ENCODE measurements at places on chromosomes 4 and X.

DNA sequence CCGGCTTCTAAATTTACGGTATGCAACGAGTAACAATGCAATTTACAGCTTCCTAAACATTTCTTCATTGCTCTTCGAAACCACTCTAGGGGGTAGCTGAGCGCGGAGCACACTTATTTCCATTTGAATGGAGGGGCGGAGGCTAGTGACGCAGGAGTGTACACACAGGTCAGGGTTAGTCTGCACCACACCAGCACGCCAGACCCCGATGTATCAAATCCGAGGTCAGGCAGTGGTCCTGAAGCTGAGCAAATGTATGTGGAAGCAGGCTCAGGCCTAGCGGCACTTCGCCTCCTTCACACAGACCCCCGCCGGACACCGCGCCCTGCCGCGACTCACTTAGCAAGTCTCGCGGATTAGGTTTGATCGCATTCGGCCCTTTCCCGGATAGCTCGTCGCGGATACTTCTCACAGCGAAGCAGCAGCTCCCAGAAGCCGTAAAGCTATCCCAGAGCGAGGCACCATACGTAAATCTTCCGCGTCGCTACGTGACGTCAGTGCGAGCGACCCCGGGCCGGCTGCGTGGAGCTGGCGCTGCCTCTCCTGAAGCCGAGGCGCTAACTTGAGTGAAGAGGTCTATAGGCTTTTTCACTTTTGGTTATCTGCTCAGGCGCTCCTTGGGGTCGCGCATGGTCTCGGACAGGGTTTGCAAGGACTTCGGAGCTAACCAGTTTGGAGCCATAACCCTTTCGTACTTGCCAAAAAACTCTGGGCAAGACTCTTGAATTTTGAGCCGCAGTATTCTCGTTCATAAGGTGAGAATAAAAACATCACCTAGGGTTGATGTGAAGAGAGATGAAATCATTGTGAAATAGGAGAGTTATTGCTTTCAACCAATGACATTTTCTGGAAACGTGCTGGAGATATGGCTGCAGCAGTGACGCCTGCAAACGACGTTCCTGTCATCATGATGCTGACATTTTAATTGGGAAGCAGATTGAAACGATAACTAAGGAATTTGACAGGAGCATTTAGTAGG, at the start of gene AASDH:
TSS of gene AASDH (minus strand) at position 469 of the 979 bp plus-strand sequence. CDS start 3,192 bp downstream, outside the sequence.
- DNase-seq, result peak; percentile 95

- peak; percentile 88 for DNase-seq
Measured at GRCh38 chrX:39645178-39645895, 452.4 kb downstream of the BCOR start.

DNA sequence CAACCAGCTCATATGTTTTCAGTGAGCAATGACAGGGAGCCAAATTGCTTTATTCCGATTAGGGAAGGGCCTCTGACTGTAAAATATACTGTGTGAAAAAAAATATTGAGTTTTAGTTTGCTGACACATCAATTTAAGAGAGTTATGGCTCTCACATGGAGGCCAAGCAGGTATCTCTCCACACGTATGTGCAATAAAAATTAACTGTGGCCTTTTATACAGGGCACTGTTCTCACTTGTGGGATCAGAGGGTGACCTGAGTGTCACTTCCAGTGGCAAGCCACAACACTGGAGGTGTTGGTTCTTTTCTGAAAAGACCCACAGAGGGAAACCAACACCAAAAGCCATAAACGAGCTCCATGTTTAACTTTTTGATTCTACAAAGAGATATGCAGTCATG, 462.8 kb downstream of the MID1IP1 start:
- DNase-seq, result no peak

DNA sequence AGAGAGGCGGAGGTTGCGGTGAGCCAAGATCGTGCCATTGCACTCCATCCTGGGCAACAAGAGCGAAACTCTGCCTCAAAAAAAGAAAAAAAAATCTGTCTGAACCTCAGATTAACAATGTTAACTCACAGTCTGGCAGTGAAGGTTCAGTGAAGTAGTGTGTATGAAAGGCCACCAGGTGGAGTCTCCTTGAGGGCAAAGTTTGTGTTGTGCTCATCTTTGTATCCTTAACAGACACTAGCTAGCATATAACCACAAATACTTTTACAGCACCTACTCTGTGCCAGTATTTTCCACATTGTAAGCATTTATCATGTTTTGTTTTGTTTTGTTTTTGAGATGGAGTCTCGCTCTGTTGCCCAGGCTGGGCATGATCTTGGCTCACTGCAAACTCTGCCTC, 46.0 kb upstream of the MGST2 start:
- DNase-seq, result no peak

DNA sequence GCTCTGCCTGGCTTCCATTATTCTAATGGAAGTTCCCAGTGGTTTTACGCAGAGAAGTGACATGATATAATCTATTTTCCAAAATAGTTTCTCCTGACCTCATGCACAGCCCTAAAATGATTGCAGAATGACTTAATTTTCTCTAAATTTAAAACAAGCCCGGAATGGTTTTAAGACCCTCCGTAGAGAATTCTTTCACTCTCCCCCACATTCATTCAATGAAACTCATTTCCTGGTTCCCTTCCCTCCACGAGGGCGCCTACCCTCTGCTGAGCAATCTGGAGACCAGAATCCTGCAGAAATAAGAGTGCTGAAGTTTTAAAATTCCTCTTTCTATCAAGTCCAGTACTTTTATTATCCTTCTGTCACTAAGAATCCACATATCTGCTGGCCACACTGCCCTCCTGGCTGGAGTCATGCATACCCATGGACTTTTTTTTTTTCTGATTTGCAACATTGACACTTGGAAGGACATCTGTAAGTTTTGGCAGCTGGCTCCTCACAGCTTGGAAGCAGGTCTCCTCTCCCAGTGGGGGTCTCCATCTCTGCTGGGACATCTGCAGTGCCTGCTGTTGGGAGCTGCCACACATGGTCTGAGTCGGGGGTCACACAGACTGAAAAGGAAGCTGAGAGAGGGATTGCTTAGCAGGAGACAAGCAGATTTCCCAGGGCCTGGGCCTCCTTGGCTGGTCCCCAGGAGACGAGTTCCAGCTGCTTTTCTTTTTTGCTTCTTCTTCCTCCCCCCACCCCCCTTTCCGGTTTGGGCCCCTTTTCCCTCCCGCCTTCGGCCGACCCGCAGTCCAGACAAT, 86.1 kb downstream of the SOWAHB start:
- peak; percentile 88 for DNase-seq

DNA sequence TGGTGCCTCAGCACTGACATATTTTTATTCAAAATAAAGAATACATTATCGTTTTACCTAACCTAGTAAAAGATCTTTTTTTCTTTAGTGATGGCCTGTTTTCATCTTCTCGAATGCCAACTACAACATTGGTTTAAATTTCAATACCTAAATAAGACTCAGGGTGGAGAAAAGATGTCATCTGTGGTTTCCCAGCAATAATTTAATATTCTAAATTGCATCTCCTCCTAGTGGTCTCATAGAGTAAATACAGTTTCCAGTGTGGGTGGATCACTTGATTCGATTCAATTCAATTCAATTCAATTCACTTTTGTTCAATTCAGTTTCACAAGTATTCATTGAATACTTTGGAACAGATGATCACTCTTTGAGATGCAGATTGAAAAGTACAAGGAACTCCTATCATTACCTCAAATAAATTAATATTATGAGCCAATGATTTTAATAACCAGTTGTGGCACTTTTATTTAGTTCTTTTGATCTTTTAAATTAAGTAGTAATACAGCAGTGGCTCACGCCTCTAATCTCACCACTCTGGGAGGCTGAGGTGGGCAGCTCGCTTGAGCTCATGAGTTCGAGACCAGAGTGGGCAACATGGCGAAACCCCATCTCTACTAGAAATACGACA, 427.2 kb downstream of the FAT4 start:
- DNase-seq, result peak; percentile 40

DNA sequence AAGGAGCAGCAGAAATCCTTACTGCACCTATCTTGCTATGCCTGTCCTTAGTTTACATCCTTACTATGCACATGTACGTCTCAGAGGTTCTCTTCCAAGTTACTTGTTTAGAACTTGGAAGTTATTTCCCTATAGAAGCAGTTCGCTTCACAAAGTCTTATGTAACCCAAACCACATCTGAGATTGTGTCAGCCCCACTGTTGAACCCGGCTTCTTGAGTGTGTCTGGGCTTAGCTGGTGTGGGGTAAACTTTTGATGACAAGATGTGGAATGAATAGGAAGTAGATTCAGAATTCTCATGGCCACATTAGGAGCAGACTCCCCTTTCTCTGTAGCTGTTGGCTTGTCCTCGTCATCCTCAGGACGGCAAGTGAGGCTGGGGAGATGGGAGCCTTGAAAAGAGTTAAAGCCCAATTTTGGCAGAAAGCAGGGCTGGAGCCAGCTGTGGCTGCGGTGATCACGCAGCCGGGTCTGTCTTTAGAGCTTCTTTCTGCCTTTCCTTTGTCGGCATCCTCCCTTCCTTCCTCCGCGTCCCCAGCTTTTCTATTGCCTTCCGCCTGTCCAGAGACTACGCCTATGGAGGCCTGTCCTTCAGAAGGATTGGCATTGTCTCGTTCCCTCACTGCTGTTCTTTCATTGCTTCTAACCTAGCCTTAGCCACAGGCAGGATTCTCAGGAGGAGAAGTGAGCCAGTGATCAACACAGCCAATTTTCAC, 23.0 kb upstream of the LIMCH1 start:
- no peak for DNase-seq

DNA sequence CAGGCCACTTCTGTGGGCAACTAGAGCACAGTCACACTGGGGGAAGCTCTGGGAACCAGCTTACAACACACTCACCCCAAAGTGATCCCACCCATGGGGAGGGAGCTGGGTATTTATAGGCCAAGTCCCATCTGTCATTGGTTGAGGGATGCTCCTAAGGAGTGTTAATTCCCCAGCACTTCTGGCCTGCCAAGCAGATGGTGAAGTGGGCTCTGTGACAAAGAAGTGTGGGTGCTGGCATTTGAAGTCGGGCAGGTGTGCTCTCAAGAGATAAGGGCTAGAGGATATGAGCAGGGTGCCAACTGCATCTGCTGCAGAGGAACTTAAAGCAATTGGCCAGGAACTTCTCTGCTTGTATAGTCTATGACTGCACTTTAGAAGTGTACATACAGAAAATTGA, 30.9 kb downstream of the PTCHD1 start:
- no peak for DNase-seq

DNA sequence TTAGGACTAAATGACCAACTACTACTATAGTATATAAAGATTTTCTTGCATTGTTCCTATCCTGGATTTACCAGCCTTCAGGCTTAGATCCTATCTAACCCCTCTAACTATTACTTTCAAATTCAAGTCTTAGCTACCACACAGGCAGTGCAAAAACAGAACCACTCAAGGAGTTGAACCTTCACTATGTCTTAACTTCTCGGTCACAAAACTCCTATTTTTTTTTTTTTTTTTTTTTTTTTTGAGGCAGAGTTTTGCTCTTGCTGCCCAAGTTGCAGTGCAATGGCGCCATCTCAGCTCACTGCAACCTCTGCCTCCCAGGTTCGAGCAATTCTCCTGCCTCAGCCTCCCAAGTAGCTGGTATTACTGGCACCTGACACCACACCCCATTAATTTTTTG, 6.3 kb upstream of the FAM200B start:
- no peak for DNase-seq

- no peak for DNase-seq
Measured at GRCh38 chr4:93730251-93730650, 98.3 kb upstream of the ATOH1 start.

GRCh38 chr4:112523764-112524505, 8.0 kb upstream of the NEUROG2 start:
- no peak for DNase-seq

GRCh38 chr4:176291748-176292147, 22.7 kb upstream of the ASB5 start:
- DNase-seq, result no peak

DNA sequence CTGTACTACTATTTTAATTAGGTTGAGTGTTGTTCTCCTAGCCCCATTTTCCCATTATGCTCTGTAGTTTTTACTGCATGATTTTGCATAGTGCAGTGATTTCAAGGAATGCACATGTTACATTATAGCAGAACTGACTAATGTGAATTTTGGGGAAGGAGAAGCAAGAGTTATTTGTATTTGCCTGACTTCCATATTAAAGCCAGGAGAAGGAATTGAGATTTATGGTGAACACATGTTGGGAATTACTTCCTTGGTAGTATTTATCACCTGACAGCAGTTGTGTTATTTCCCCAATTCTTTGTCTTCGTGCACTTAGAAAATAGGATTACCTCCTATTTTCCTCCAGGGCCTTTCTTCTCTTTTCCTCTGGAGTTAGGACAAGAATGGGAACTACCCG, 3.2 kb downstream of the TMEM144 start:
- DNase-seq, result no peak

DNA sequence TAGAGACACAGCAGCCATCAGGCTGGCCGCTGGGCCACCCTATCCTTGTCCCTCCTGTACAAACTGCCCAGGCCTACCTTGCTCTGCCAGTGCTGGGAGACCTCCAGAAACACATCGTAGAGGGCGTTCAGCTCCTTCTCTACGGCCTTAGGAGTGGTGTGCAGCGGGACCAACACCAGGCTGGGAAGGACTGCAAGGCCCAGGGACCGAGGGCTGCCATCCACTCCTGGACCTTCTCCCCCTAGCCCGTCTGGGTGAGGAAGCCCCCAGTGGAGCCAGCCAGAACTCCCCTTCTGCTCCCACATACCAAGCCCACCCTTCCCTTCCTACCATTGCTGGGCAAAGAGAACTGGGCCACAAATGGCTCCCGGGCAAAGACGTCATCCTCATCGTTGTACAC, 5.0 kb downstream of the RPL10 start:
- DNase-seq, result no peak

- DNase-seq, result no peak
Measured at GRCh38 chr4:95749204-95749603, 90.7 kb upstream of the PDHA2 start.

- DNase-seq, result no peak
Measured at GRCh38 chr4:155032521-155033229, 175.8 kb upstream of the NPY2R start.

- no peak for DNase-seq
Measured at GRCh38 chr4:40515037-40515397, 114.6 kb downstream of the RBM47 start.

DNA sequence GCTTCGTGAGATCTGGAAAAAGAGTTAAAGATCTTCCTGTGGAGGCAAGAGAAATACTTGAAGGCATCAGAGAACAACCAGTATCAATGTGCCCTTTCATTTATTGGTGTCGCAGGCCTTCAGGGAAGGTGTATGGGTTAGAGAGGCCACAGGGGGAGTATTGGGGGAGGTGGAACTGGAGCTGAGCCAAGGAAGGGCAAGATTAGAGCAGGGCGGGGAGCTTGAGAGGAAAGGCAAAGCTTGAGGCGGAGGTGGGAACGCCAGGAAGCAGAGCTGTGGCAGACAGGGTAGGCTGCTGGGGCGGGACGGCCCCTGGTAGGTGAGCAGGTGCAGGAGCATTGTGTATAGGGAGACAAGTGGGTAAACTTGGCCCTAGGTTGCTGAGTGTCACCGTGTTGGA, 329.9 kb downstream of the ARHGAP10 start:
- DNase-seq, result no peak

- DNase-seq, result peak; percentile 88
Measured at GRCh38 chr4:74682567-74683359, 111.6 kb downstream of the BTC start.

DNA sequence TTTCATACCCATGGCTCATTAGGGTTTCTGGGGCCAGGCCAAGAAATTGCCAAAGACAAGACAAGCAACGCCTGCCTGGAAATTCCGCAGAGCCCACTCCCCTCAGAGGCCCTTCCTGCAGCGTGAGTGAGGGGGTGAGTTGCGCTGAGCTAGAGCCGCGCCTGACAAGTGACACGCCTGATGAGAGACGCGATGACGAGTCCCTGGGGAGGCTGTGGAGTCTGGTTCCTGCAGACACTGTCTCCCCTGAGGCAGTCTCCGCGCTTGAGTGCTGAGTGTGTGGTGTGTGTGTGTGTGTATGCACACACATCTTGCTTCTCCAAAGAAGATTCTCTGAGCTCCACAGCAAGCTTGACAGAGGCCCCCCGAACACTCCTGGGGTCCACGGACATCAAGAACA, 269.8 kb downstream of the BCOR start:
- no peak for DNase-seq

Data from fibroblast of skin of right quadriceps (primary cell).